ENCODE measurements at places on chromosomes 3 and 15. TPM values are rescaled to one million over a fixed set of nuclear protein-coding genes. Genes with fewer than 3 reads are reported as not detected.

Gene P2RY12
- not detected for total RNA-seq

DNA sequence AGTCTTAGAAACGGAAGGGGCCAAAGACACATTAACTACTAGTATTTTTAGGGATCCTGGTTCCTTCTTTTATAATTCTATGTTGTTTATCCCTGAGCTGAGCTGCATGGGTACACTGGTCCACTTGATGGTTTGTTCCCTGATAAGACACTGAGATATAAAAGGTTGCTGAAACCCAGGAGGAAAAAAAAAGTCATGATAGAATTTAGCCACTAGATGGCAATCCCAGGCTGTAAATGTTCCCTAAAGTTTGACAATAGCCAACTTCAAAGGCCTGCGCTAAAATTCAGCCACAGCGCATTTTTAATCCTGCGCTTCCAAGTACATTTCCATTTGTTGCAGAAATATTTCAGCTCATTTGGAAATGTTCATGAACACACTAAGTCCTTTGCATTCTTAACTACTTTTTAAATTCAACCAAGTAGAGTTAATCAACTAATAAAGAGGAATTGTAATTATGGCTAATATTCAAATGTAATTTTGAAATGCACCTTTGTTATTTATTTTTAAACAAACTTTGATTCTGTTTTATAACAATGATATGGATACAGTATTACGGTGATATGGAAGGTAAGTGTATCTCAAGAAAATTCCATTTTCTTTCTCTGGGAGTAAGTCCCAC lies 249.3 kb upstream of the FEZF2 start:
- DNase-seq, result no peak

DNA sequence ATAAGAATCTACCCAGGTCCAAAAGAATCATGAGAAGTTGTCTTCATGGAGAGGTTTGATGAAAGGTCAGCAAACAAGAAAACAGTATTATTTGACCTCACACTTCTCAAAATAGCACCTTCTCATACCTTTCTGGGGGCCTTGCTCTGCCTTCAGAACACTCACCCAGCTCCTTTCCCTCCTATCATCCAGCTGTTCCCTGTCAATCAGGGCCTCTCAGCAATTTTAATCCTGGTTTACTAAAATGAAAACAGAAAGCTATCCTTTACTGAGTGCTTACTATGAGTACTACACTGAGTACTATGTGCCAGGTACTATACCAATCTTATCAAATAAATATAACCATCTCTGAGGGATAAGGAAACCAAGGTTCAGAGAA lies 138.6 kb downstream of the GAP43 start:
- DNase-seq, result no peak

Gene FAM174B
- 79.4 TPM for total RNA-seq

DNA sequence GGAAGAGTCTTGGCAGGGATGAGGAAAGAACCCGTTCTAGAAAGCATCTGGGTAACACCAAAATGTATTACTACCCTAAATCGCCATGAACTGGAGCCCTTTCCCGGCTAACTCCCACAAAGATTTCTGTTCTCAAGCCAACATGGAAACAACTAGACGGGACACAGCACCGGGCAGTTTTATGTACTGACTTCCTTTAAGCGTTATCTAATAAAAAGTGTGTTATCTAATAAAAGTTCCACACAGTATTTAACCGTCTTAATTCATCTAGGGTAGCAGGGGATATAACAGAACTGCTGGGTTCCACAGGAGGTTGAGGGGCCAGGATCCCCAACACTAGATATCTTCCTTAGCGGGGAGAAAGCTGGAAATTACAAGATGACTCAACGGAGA lies 347 bp upstream of the C3orf62 start:
- DNase-seq, result no peak

Gene TMC3
- total RNA-seq, result not detected

Gene CCR3
- 0.64 TPM for total RNA-seq

DNA sequence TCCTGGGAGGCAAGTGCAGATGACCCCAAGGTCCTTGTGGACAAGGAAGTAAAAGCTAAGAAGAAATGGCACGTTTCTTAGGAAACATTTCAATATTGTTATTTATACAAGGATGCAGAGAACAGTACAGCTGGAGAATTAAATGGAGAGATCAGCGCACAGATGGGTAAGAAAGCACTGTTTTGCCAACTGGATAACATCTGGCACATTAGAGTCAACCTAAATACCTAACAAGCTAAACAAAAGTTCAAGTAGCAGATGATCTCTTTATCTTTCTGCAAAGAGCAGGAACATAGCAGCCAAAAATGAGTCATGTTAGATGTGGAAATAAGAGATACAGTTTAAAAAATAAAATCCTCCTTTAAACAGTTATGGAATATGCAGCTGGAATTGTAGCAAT lies 15.7 kb upstream of the DPPA4 start:
- no peak for DNase-seq

Gene HHATL
- not detected for total RNA-seq

Gene KNG1
- total RNA-seq, result 6.7 TPM

- no peak for DNase-seq
These were observed 371.4 kb downstream of the SV2B start for GRCh38 chr15:91471468-91471867.

Gene ITPKA
- total RNA-seq, result 18.1 TPM

Gene VWA5B2
- total RNA-seq, result 1.6 TPM

Gene ILDR1
- total RNA-seq, result 0.25 TPM

Gene PAK6
- total RNA-seq, result 20.7 TPM
